ENCODE measurements at places on chromosomes 16 and 17. TPM values are rescaled to one million over a fixed set of nuclear protein-coding genes. Genes with fewer than 3 reads are reported as not detected.

The FBXW10 gene
- total RNA-seq, result 0.32 TPM

The PRAC2 gene
- total RNA-seq, result not detected

DNA sequence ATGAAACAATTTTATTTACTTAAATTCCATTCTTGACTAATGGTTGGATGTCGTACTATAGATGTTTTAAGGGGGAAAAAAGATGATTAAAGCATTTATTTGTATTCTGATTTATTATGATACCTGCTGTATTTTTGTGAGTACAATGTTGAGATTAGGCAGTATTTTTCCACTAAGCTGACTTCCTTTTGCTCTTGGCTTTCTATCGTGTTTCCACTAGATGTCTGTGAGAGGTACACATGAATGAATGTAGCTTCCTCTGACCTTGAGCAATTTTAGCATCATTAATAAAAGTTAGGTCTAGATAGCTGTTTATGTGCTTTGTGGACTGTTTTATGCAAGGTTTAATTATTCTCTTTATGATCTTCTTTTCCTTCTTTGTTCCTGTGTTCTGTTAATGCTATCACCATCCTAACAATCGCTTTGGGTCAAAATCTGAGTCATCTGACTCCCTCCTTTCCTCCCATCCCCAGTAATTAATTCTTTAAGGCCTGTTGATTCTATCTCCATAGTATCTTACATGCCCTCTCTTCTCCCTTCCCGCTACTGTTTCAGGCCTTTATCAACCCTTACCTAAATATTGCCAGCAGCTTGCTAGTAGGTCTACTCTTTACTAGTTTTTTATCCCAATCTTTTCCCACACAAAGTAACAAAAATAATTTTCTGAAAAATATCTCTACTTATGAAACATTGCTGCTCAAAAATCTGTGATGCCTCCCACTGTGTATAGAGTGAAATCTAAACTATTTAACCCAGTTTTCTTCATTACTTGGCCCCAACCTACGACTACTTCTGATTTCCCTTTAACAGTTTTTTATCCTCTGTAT, 76.0 kb downstream of the VMP1 start:
- DNase-seq, result peak; percentile 87

DNA sequence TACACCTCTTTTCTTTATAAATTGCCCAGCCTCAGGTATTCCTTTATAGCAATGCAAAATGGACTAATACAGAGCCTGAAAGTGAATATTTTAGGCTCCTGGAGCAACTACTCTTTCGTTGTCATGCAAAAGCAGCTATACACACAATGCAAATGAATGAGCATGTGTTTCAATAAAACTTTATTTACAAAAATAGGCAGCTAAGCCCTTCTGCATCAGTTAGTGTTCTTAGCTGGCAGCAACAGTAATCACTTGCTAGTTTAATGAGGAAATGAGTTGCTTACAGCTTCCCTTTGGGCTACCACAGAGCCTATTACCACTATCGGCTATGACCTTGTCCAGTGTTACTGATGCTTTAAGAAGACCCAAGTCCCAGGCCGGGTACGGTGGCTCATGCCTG, 402.9 kb downstream of the XYLT1 start:
- DNase-seq, result no peak

DNA sequence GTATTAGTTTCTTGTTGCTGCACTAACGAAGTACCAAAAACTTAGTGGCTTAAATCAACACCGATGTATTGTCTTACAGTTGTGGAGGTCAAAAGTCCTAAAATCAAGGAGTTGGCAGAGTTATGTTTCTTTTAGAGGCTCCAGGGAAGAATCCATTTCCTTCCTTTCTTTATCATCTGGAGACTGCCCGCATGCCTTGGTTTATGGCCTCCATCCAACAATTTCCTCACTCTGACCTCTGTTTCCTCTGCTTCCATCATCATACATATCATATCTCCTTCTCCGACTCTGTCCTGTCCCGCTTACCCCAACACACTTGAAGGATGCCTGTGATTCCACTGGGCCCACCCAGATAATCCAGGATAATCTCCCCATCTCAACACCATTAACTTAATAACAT, 627.8 kb downstream of the KCNJ2 start:
- no peak for DNase-seq

- DNase-seq, result no peak
Measured at GRCh38 chr17:71966459-71967313, 154.1 kb upstream of the SOX9 start.

GRCh38 chr17:8692916-8693315, 51.7 kb downstream of the CCDC42 start:
- no peak for DNase-seq

- no peak for DNase-seq
Measured at GRCh38 chr17:81453712-81454111, 58.5 kb downstream of the BAHCC1 start.
